Esophagus muscularis mucosa (tissue), 4 donors: ENCODE measurements at places on chromosomes 3 and 15.

GRCh38 chr15:77180757-77181156, 109.8 kb upstream of the TSPAN3 start:
- no peak for DNase-seq

GRCh38 chr15:74642734-74643664, 27.4 kb downstream of the CLK3 start:
- DNase-seq = no peak

DNA sequence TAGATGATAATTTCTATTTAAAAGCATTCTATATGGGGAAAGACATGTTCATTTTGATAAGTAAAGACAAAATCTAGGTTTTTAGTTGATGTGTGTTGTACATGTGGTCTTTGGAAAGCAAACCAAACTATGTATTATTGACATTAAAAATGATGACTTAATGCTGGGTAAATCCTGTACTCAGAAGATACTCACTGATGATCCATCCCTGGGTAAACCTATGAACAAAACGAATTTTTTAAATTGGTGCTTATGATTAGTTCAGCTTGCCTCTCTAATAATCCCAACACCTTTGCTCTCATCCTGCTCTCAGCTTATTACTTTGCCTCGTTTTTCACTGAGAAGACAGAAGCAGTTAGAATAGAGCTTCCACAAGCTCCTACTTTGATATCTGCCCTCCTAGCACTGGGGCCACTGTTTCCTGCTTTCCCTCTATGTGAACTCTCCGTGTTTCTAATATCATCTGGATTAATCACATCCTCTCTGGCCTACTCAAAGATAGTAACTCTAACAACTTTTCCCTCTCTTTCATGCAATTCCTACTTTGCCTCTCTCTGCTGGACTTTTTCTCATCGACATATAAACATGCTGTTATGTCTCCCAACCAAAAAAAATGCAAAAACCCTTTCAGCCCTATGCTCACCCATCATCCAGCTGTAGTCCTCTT, 29.3 kb downstream of the RARRES1 start:
- DNase-seq = no peak

- DNase-seq = no peak
Observed at GRCh38 chr15:87741350-87741749, 515.2 kb downstream of the NTRK3 start.

- no peak for DNase-seq
Observed at GRCh38 chr3:127732303-127732702, 59.6 kb downstream of the ABTB1 start.

DNA sequence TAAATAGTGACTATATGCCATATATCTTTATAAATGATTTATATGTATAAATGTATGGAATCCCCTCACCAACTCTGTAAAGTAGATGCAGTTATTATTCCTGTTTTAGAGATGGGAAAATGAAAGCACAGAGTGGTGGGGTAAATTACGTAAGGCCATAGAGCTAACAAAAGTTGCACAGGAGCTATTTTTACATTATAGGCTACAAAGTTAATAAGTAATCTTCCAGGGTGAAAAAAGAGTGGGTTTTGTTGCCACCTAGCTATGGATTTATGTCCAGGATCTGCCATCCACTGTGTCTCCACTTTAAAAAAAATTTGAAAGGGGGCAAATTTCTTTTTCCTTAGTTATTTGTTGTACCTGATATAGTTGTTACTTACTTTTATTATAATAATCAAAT, 235.7 kb downstream of the MCTP2 start:
- no peak for DNase-seq

- DNase-seq = no peak
Observed at GRCh38 chr3:171125010-171125409, 98.5 kb upstream of the SLC2A2 start.

GRCh38 chr3:38131621-38132369, 5.1 kb downstream of the ACAA1 start:
- DNase-seq = no peak

- DNase-seq = no peak
Observed at GRCh38 chr3:127073941-127074820, 91.3 kb downstream of the PLXNA1 start.

- no peak for DNase-seq
Observed at GRCh38 chr3:58868097-58868779, 181.6 kb downstream of the CFAP20DC start.

DNA sequence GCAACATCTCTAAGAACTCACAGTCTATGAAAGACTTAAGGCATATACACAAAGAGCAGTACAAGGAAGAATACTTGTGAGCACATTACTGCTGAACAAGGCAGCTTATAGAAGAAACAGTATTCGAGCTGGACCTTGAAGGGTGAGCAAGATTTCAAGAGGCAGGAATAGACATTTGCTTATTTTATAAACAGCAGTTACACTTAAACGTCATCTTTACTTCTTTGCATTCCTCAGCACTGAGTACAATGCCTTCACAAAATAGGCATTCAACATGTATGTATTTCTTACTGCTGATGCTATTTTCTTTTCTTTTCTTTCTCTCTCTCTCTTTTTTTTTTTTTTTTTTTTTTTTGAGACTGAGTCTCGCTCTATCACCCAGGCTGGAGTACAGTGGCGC, 205.8 kb downstream of the ZIC4 start:
- DNase-seq = no peak

- DNase-seq = no peak
Observed at GRCh38 chr15:74913041-74913440, 6.4 kb upstream of the FAM219B start.

DNA sequence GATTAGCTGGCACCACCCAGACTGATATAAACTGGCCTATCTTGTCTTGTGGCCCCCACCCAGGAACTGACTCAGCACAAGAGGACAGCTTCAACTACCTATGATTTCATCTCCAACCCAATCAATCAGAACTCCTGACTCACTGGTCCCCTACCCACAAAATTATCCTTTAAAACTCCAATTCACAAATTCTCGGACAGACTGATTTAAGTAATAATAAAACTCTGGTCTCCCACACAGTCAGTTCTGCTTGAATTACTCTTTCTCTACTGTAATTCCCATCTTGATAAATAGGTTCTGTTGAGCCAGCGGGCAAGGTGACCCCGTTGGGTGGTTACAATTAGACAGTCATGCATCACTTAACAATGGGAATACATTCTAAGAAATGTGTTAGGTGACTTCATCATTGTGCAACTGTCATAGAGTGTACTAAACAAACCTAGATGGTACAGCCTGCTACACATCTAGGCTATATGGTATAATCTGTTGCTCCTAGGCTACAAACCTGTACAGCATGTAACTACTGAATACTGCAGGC, 48.1 kb upstream of the MAP4 start:
- DNase-seq = no peak

GRCh38 chr15:69298697-69299441, at the start of gene PAQR5:
TSS of gene PAQR5 (plus strand) at chr15:69298912. CDS start at chr15:69360081, 61,169 bp downstream.
- DNase-seq = no peak

- DNase-seq = no peak
Observed at GRCh38 chr3:195531683-195532082, 11.4 kb downstream of the PPP1R2 start.

GRCh38 chr15:99508311-99508645, 57.5 kb upstream of the MEF2A start:
- DNase-seq = no peak

- no peak for DNase-seq
Observed at GRCh38 chr3:71102111-71102983, 481.2 kb downstream of the FOXP1 start.

DNA sequence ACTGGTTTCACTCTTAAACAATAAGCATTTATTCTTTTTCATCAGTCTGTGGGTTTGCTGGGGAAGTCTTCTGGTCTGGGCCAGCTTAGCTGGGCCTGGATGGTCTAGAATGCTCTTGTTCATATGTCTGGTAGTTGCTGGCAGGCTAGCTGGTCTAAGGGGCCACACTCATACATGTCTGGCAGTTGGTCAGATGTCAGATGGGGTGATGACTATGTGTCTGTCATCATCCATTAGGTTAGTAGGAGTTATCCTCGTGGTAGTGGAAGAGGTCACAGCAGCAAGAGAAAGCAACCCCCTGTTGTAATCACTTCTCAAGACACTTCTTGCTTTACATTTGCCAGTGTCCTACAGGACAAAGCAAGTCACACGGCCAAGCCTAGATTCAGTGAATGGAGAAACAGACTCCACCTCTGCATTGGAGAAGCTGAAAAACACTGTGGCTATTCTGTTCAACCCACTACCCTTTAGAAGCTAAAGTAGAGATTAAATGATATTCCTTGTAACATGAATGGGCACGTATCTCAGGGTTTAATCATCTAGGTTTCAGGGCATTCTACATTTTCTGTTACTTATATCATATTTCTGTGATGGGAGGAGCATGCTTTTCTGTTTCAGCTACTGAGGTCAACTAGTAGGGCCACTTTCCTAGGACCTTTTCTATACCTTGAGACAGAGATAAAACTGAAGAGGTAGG, 5.5 kb upstream of the ARID3B start:
- DNase-seq = no peak

GRCh38 chr15:55348281-55348778, 29.3 kb downstream of the PIGB start:
- no peak for DNase-seq

GRCh38 chr3:152109038-152109437, 159.7 kb upstream of the MBNL1 start:
- no peak for DNase-seq

GRCh38 chr3:65548848-65549625, 489.7 kb downstream of the MAGI1 start:
- no peak for DNase-seq

DNA sequence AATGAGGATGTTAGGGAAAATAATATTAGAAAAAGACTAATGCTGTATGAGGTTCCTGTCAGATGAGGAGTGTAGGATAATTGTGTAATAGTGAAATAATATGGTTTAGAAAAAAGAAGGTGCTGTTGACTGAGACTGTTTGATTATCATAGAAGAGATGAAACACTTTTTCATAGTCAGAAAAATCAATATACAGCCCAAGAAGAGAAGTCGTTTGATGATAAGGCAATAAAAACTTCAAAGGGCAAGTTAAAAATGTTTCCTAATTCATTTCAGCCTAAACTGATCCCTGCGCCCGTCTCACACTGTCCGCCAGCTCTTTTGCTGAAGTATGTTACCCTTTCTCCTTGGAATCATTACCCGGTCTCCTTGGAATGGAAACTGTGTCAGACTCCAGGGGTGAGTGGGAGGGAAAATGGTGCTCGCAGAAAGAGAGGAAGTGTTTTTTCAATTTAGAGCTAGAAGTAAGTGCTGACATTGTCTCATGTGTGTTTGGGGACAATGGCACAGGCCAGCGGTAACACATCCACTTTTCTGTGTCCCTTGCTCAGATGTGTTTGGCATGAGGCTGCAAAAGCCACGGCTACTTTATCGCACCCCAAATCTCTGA, 23.6 kb downstream of the DUT start:
- no peak for DNase-seq

GRCh38 chr3:58176827-58177489, 33.8 kb downstream of the DNASE1L3 start:
- no peak for DNase-seq

DNA sequence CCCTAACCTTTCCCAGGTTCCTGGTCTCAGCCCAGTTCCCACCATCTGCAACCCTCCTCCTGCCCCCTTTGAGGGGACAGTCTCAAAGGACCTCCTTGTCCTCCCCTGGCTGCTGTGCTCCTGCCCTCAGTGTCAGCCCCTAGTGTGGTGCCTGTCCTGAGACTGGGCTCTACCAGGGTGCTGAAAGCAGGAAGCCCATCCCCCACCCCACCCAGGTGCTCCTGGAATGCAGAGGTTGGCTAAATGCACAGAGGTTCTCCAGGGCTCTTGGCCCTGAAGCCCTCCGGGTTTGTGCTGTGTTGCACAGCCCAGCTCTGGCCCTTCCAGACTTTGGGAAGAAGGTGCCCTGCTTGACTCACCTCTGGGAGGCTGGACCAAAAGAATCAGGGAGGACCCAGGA, 21.8 kb downstream of the C3orf18 start:
- no peak for DNase-seq

DNA sequence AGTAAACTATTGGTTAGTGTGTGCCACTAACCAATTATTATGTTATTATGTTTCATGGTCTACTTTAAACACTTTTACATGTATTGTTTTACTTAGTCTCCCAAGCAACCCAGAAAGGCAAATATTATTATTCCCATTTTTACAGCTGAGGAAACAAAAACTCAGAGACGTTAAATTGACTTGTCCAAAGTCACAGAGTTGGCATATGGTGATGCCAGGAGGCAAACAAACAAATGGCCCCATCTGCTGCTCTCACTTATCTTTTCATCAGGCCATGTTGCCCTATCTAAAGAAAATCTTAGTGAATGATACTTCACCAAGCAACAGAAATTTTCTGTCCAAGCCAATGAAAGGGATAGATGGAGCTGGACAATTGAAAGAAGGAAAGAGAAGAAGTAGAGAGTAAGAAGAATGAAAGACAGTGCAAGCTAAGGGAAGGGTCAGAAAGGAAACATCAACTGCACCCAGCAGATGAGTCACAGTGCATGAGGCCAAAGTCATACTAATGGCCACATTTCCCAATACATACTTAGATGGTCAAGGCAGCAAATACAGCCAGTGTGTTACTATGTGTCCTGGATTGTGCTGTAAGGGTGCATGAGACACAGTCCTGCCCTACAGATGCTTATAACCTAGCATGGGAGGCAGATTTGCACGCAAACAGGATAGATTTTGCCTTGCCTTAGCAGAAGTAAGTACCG, 266.9 kb downstream of the KCNMB2 start:
- DNase-seq = peak; percentile 70

DNA sequence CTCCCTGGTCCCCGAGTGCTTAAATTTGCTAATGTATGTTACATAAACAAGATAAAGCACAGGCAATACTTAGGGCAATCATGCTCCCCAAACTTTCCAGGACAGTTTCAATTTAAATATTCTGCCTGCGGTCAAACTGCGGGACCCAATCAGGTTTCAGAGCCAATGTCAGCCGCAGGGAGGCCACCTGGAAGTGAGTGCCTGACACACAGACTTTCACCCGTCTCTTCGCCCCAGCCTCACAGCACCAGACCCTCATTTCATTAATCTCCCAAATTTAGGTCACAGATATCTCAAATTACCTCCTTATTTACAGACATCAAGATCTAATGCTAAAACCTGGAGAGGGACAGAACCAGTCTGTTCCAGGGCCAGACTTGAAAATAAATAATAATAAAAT, 107.2 kb upstream of the ALDH1A3 start:
- peak; percentile 39 for DNase-seq

GRCh38 chr3:63910001-63910400, 2.2 kb downstream of the SCAANT1 start:
- DNase-seq = no peak
